Vagina (tissue), 2 donors: ENCODE measurements at places on chromosomes 12 and 14. TPM values are rescaled to one million over a fixed set of nuclear protein-coding genes. Genes with fewer than 3 reads are reported as not detected.

GRCh38 chr12:12723149-12723680 is 6.0 kb downstream of the CDKN1B start:
- DNase-seq = no peak

DNA sequence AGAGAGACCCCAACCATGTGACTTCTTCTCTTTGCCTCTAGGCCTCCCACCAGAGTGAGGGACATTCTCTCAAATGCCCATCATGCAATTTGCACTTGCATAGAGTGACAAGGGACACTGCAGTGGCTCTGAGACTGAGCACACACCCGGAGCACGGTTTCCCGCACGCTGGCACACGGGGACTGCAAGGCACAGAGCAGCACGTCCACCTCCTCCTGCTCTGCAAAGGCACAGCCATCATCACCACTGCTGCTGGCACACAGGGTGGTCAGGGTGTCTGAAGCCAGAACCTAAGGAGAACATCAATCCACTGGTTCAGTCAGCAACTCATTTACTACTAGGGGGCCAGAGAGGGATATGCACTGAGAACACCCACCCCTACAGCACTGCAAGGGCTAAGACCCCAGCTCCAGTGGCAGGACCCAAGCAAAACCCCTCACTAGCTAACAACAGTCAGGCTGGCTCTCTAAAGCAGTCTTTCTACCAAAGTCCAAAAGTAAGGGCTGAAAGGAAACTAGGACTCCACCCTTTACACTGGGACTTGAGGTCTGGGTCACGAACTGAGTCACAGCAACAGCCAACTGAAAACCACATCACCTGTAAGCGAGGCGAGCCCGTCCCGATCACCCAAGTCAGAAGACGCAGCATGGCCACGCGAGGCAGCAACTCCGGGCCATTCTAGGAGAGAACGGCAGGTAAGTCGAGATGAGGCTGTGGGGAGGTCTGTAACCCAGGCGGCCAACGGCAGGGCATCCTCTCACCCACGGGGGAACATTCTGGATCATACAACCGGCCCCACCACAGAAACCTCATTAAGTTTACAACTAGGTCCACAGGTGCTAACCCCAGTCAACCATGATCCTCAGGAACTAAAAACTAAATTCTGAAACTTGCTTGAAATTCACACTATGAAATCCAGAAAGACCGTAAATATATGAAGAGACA is 37.9 kb downstream of the GCN1 start:
- no peak for DNase-seq

DNA sequence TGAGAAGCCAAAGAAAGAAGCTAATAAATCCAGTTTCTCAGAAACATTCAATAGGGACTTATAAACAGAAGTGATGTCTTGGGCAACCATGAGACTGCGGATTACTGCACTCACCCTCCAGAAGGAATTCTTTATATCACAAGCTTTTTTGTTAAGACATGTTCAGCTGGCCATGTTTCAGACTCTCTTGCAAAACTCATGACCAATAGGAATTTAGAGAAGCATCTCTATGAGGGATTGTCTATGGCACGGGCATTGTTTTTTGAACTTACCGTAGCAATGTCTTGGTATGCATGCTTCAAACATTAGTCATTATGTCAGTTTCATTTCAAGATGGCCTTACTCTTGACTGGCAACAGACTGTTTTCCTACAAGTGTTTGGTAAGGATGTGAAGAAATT is 15.5 kb upstream of the ZNF268 start:
- DNase-seq = no peak

GRCh38 chr12:55972042-55972441 is 1.8 kb upstream of the RAB5B start:
- no peak for DNase-seq

Gene MYO1H
- total RNA-seq = not detected

DNA sequence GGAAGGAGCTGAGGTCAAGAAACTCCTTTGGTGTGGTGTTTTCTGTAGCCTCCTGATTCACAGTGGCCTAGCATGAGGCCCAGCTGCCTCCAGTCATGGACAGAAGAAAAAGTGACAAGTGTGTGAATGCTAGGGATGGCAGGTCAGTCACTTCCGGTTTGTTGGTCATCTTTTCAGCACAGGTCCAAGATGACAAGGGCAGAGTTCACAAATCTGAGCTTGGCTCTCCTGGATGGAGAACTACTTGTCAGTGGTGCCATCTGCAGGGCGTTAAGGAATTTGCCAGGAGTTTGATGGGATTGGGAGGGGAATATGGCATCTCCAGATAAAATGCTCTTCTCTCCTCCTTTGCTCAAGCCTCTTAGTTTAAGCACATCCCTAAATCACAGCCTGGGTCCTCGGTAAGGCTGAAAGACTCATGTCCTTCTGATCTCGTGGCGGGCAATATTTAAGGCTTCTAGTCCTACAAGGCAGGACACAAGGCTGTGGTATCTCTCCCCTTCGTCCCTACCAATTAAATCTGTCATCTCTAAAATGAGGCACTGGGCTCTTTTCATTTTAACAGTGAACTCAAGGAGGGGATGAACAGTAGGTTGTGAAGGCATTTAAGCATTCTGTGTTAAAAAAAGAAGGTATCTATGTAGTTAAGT is 10.0 kb downstream of the TUBA1B start:
- no peak for DNase-seq

Gene ARG2
- total RNA-seq = 14.2 TPM

DNA sequence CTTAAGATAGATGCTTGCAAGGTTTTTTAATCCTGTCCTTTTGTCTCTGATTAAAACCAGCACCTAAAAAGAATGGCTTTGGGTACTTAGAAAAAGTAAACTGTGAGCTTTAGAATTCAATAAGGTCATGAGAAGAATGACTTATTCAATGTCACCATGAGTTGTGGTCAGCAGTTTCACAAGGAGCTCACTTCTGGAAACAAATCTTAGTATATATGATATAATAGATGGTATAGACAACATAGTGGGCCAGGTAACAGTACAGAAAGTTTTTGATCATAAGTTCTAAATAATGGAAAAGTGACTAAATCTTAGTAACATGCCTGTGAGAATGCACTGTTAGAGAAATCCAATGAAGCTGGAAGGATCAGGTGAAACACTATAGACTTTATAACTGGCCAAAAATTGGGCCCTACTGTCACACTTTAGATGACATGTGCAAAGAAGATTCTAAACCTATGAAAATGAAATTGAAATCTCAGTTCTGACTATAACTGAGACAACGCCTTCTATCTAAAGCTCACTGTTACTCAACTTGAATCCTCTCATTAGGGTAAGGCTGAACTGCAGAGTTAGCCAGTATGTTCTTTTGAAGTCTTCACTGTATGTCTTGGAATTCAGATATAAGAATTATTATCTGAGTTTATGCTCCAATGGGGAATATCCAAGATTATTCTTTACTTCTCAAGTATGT is 42.4 kb upstream of the RAD51AP1 start:
- DNase-seq = no peak

Gene GPR68
- total RNA-seq = 4.2 TPM

DNA sequence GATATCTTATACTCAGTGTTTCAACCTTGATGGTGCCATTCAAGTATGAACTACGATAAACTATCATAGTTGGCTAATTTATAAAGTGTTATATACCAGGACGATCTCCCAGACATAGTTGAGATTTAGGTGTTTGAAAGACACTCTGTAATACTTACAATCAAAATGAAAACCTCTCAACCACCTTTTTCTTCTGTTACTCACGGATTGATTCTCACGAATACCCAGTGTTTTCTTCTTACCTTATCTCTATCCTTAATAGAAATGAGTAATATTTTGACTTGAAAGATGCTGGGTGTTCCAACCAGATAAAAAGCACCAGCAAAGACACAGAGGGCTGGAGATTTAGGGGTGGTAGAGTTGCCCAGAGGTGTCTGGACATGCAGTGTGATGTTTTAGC is 169.9 kb downstream of the PTCSC3 start:
- no peak for DNase-seq

Gene CEBPE
- not detected for total RNA-seq

GRCh38 chr12:70885956-70886355 is 34.6 kb downstream of the PTPRR start:
- no peak for DNase-seq

- no peak for DNase-seq
Observed at GRCh38 chr14:98798099-98798498, 473.9 kb downstream of the BCL11B start.

Gene TRPV4
- total RNA-seq = 5.6 TPM

- no peak for DNase-seq
Observed at GRCh38 chr14:99950181-99950580, 115.0 kb upstream of the EVL start.
